ENCODE measurements at places on chromosomes 6 and 20.

GRCh38 chr20:16678779-16679178 is 51.0 kb upstream of the SNRPB2 start:
- no peak for DNase-seq

DNA sequence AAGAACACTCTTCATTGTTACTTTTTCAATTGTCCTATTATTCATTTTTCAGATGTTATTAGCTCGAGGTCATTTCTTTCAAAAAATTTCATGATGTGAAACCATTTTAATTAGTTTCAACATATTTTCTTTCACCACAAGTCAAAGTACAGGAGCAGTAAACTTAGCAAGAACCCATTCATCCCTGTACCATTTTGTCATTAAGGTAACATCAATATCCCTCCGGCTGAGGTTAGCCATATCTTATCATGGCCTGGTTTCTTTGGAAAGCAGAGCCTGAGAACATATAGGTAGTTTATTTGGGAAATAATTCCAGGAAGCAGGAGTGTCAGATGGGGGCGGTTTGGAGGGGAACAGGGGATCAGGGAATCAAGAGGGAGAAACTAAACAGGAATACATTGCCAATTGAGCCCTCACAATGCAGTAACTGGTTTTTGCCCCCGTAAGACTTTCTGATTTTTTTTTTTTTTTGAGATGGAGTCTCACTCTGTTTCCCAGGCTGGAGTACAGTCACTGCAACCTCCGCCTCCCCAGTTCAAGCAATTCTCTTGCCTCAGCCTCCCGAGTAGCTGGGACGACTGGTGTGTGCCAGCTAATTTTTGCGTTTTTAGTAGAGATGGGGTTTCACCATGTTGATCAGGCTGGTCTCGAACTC is 83.7 kb downstream of the MKKS start:
- no peak for DNase-seq

DNA sequence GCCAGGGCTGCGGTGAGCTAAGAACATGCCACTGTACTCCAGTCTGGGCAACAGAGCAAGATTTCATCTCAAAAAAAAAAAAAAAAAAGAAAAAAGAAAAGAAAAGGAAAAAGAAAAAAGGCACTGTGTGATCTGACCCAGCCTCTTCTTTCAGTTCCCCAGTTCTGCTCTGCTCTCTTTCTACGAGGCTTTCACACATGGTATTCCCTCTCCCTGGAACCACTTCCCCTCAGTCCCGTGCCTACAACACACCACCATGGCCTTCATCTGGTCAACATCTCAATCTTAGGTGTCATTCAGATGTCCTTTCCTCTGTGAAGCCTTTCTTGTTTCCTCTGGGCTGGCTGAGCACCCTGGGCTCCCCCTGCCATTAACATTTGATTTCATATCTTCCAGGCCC is 2.3 kb upstream of the DSN1 start:
- DNase-seq, result no peak

DNA sequence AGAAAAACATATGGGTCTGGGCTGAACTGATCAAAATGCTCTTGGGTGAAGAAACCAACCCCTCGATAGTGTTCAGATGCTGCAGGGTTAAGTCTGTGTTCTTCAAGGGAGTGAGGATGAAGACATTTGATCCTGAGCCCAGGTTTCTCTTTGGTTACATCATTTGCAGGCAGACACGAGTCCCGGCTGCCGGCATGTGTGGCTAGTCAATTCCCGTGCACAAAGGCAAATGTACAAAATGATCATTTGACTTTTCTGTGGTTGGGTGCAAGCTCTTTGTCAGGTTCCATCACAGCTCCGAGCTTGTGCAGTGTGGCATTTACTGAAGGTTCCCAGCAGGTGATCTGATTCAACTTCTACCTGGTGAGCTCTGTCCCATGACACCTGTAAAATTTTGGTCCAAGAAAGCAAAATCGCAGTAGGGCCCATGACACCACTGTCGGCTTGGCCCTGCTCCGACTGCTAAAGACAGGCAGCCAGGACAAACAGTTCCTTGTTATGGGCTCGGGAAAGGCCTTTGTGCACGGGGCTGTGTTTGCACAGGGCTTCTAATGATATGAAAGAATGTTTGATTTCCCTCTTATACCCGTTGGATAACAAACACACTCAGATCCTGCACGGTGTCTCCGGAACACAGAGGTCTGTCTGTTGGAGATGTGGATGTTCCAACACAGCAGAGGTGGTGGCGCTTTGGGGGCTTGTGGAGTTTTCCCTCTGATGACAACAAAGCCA is 46.9 kb downstream of the GJA10 start:
- no peak for DNase-seq

Measured in T-helper 22 cell (primary cell).